ENCODE measurements at places on chromosomes 5 and 9.

DNA sequence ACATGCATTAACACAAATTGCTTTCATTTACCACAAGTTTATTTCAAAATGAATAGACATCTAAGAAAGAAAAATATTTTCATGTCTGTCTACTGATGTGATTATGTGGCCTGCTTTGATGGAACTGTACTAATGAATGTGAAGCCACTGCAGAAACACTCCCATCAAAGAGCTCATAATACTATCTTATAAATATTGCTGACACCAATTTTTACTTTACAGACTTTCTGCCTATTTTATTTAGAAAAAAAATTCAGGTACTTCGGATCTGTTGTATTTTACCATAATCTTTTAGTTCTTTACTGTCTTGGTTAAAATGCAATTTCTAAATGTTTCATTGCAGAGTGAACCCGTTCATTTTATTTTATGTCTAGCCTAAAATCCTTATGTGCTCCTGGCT lies 281.9 kb downstream of the ICE1 start:
- H3K4me3 ChIP-seq: no peak overlapping the region
- no peak for DNase-seq
- no peaks in the 10 kb centered on the region for H3K27me3 ChIP-seq

GRCh38 chr9:133290751-133291302 lies 15.8 kb upstream of the ABO start:
- DNase-seq: no peak
- H3K27me3 ChIP-seq: no peaks in the 10 kb centered on the region
- H3K27ac ChIP-seq: no peak overlapping the region
- no peak overlapping the region for H3K4me3 ChIP-seq
- H3K36me3 ChIP-seq: no peaks in the 10 kb centered on the region

- no peaks in the 10 kb centered on the region for H3K27me3 ChIP-seq
- no peak for DNase-seq
- no peak overlapping the region for H3K4me3 ChIP-seq
These were observed 23.5 kb downstream of the SAXO1 start for GRCh38 chr9:19009391-19009965.

- H3K27me3 ChIP-seq: no peaks in the 10 kb centered on the region
- H3K4me1 ChIP-seq: no peaks in the 10 kb centered on the region
- no peak overlapping the region for H3K4me3 ChIP-seq
- no peak for DNase-seq
These were observed 158.7 kb downstream of the CCDC171 start for GRCh38 chr9:15711531-15711930.

- no peak for DNase-seq
- H3K4me1 ChIP-seq: 0 out of 2 replicates have a peak, but pooled peaks cover 3% of the 10 kb centered on the region
- H3K27ac ChIP-seq: no peak overlapping the region
- H3K36me3 ChIP-seq: no peaks in the 10 kb centered on the region
These were observed 64.3 kb downstream of the RXRA start for GRCh38 chr9:134390537-134390936.

DNA sequence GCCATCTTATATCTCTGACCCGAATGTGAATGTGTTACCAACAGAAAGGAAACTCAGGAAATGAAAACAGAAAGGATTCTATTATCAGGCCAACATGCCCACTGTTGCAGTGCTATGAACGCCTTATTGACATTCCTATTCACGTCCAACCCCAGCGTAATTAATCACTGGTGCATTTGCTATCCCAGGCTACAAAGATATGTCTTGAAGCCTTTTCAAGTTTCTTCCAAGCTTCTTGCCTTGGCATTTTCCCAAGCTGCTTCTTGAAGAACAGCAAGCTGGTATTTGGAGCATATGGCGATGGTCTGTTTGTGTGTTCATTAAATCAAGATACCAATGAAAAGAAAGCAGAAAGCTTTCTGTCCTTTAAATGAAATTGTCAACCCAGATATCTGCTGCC lies 579.2 kb upstream of the ZNF462 start:
- H3K27ac ChIP-seq: no peak overlapping the region
- 0 out of 2 replicates have a peak, but pooled peaks cover 8% of the 10 kb centered on the region for H3K4me1 ChIP-seq
- H3K4me3 ChIP-seq: no peak overlapping the region
- no peak for DNase-seq

GRCh38 chr9:130981756-130982137 lies 27.2 kb upstream of the LAMC3 start:
- H3K27ac ChIP-seq: no peak overlapping the region
- peaks cover 7% of the 10 kb centered on the region for H3K4me1 ChIP-seq
- no peak overlapping the region for H3K4me3 ChIP-seq
- no peaks in the 10 kb centered on the region for H3K36me3 ChIP-seq

Measured in SJCRH30 (cell line).